SJSA1 (cell line): ENCODE measurements at places on chromosomes 16 and 17.

GRCh38 chr17:80675438-80676095, 130.9 kb downstream of the RPTOR start:
- no peak for DNase-seq

- no peak for DNase-seq
Measured at GRCh38 chr17:68953340-68953997, 1.7 kb downstream of the ABCA8 start.

DNA sequence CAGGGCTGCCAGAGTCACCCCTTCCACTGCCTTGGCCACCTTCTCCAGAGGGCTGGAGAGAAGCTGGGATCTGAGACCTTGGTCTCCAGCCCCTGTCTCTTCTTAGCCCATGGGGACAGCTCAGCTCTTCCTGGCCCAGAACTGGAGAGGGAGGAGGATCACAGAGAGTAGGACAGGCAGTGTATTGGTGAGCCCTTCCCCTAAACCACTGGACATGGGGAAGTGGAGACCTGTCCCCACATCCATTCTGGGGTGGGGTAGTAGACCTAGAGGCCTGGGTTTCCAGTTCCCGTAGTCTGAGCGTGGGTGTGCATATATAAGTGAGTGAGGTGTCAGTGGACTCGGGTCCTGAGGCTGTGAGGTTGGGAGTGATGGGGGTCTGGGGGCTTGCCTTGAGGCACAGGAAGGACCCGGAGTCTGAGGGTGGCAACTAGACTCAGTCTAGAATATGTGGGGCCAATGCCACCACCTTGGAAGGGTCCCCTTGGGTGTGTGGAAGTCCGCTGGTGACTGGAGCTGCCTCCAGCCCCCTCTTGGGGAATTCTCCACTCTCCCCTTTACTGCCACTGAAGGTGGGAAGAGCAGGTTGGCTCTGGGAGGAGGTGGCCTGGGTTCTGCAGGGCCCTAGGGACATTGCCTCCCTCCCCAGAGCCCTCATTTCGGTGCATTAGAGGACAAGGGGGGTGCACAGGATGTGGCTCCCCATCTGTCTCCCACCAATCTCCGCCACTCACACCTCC, 19.9 kb downstream of the GJD3 start:
- no peak for DNase-seq

GRCh38 chr17:33750943-33751701, 458.0 kb upstream of the ASIC2 start:
- peak; percentile 42 for DNase-seq

DNA sequence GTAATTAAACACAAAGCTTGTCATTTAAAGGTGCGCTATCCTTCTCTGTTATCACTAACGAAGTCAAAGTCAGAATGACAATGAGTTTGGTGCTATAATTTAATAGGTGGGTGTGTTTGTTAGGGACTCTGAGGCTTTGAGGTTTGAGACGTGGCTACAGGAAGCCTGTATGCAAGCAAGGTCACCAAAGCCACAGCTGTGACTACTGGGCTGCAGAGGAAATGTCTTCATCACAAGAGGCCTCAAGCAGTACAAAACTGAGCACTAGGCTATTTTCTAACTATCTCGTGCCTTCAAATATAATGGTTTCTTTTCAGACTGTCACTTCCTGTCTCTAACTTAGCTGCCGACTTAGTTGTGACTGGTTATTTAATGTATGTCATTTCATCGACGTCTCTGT, 141.2 kb downstream of the AATF start:
- DNase-seq: no peak

GRCh38 chr17:79315358-79316105, 240.9 kb downstream of the ENGASE start:
- DNase-seq: no peak

DNA sequence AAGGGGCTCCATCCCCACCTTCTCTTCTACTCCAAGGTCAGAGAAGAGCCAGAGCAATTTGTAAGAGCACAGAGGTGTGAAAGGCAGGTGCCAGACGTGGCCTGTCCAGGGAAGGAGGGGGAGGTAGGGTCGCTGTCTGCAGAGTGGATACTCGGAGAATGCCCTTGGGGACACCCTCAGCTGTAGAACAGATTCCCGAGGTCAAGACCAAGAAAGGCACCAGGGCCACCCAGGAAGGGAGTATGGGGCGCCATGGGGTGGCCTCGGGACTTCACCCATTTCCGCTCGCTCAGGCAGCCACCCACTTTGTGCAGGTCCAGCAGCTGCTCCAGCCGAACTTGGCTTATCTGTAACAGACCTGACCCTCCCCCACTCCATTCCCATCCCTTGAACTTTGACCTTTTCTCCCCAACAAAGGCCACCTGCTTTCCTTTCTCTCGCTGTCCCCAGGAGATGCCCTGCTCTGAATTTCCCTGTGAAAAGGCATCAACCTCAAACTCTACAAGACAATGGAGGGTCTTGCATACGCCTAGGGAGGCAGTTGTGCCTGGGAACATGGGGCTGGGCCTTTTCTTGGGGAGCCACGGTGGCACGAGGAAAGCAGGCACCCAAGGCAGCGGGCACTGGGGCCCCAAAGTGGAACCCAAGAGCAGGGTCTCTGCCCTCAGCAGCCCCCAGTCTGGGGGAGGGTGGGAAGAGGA, 11.3 kb upstream of the AXIN2 start:
- no peak for DNase-seq

- DNase-seq: no peak
Measured at GRCh38 chr16:67444259-67445125, 13.6 kb downstream of the HSD11B2 start.

- DNase-seq: no peak
Measured at GRCh38 chr17:82964851-82965341, 114.5 kb upstream of the METRNL start.

DNA sequence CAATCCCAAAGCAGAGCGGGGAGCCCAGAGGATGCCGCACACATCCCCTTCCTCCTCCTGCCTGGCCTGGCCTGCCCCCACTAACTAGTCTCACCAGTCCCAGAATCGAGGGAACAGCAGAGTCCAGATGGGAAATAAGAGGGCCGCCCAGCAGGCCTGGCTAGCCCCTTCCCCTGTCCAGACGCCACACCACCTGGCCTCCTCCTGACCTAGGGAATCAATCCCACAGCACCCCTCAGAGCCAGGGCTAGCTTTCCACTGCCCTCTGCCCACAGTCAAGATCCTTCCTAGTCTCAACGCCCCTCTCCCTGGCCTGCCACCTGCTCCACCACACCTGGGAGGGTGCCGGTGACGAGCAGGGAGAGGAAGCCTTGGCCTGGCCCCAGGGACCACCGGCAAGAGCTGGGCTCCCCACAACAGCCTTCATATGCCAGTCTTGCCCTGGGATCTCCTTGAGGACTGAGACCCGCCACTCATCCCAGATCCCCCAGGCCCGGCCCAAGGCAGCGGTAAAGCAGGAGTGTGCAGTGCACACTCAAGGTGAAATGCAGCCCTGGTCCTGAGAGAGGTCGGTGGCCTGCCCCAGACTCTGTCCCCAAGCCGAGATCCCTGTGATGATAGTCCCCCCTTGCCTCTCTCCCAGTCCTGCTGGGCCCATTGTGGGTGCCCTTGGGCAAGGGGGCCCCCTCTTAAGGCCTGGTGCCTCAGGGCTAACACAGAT, 27.9 kb downstream of the KATNB1 start:
- no peak for DNase-seq

- no peak for DNase-seq
Measured at GRCh38 chr16:25608002-25608401, 83.8 kb upstream of the HS3ST4 start.

DNA sequence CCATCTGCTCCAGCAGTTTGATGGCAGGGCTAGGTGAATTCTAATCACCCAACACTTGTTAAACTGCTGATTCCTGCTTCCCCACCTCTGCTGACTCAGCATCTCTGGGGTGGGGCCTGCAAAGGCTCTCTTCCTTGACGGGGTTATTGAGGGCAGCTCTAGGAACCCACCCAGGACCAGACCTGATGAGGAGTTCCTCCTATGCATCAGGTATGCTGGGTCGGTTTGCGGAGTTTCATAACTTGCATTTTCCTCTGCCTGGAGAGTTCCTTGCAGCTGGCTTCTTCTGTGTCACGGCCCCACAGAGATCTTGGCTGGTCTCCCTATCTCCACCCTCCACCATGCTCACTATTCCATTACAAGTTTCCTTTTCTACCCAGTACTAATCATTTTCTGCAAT, 93.4 kb upstream of the CCL2 start:
- no peak for DNase-seq

GRCh38 chr16:30092373-30093010, 768 bp upstream of the TBX6 start:
- peak; percentile 53 for DNase-seq

DNA sequence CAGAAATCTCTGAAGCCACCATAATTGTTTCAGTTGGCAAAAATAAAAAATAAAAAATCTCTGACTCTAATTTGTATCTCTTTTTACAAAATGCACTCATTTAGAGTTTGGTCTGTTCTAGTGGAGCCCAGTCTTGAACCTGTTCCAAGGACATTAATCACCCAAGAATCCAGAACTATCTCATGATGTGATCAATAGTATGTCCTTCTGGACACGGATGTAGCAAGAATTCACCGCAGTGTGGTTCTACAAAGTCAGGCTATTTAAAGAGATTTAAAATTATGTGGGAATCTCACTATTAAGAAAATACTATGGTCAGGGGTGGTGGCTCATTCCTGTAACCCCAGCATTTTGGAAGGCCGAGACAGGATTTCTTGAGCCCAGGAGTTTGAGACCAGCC, 21.8 kb upstream of the ANKFN1 start:
- no peak for DNase-seq

DNA sequence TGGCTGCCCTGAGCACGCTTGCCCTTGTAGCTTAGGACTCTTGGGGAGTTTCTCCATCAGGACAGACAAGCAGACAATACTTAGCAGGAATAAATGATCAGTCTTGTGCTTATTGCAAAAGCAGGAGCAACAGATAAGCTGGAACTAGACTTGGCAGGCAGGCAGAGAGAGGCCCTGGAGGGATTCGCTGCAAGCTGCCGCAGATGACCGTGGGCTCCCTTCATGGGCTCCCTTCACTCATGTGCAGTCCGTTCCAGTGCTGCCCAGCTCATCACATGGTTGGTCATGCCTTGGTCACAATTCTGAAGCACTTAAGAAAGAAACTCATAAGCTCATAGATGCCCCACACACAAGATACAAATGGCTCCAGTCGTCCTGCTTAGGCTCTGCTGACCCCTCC, 2.4 kb upstream of the SLC5A10 start:
- DNase-seq: no peak

- no peak for DNase-seq
Measured at GRCh38 chr16:66605979-66606751, 1.7 kb downstream of the CMTM3 start.

DNA sequence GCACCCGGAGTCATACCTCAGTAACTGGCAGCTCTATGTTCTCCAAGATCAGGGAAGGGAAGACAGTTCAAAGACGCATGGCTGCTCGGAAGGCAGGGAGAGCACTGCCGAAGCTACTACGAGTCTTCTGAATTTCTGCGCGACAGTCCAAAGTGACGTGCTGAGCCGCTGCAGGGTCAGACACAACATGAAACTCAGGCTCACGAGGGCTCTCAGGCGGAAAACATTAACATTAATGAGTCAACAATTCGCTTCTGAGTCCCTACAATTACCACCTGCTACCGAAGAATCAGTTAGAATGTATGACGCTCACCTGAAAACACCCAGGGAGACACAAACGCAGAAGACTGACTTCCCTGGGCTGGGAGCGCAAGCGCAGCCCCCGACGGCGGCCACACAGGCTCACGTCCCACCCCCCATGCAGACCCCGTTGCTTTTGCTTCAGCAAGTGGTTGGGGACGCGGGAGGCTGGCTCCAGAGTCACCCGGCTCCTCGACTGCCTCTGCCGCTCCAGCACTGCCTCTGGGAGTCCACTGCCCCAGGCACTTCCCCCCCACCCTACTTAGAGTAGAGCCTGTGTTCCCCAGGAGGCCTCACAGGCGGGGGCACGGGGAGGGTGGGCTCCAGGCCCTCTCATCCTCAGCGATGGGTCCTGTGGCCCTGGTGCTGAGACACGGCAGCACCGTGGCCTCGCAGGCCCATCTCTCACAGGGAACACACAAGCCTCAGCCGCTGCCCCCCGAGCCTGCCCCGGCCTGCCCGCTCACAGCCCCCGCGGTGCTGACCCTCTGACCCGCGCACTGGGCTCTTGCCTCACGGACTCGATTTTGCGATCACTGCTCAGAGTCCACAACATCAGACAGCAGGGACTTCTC, 38.9 kb downstream of the LMF1 start:
- DNase-seq: no peak

DNA sequence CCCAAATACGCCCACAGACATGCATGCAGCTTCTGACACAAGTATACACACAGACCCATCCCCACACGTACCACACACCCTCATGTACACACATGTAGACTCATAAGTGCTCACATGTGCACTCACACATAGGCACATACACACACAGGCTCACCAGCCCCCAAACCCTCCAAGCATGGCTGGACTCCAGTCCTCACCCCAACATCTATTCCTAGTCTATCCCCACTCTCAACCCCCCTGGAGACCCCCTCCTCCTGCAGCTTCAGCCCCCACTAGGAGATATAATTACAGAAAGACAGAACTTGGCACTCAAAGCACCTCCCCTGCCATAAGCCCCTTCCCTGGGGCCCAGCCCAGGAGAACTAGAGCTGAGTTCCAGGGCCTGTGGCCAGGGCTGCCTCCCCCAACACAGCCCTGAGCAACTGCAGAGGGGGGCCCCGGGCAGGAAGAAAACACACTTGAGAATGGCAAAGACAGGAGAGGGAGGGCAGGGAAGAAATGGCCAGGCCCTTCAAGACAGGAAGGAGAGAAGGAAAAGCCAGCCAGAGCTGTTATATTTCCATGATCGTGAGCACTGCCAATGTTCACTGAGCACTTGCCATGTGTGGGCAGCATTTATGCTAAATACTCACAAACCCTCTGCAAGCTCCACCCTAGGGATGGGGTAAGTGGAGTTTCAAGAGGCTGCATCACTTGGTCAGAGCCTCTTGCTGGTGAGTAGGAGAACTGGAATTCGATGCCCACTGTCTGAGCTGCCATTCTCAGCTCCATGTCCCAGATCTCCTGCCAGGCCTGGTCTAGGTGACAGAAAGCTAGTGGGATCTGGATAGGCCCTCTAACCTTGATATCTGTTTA, 224.5 kb downstream of the ZNF423 start:
- DNase-seq: no peak

GRCh38 chr16:6439129-6439528, 893.5 kb upstream of the RBFOX1 start:
- DNase-seq: no peak

DNA sequence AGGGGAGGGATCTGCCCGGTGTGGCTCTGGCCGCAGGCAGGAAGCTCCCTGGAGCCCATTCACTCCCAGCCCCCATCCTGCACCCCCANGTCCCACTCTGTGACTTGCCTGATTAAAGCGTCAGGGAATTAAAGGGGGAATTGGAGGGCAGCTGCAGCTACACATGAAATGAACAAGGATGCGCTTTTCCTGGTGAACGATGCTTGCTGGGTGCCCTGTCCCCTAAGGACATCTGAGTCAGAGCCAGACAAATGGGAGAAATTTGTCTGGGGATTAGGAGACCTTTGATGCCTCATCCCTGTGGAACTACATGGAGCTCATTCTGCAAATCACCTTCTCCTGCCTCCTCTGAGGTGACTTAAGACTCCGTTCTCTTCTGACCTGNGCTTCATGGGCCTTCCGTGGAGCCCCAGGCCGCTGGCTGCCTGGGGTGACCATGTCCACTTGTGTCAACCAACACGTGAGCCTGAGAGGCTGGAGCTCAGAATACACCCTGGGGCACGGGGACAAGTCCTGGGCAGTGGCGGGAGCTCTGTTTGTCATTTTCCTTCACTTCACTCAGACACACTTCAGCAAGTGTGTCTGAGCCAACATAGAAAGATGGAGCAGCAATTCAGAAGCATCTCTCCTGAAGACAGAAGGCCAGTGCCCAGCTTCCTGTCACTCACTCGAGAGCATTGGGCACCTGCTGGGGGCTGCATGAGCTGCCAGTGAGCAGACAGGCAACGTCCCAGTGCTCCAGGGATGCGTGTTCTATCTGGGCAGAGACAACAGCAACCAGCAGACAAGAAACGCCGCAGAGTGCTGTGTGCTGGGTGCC, 54.1 kb downstream of the METRNL start:
- DNase-seq: no peak
